ENCODE measurements at places on chromosomes 5 and 9. TPM values are rescaled to one million over a fixed set of nuclear protein-coding genes. Genes with fewer than 3 reads are reported as not detected.

PTGER4 gene
- 23.4 TPM for polyA plus RNA-seq

SUSD3 gene
- polyA plus RNA-seq, result 2.9 TPM

HSPB3 gene
- polyA plus RNA-seq, result 1.2 TPM

COL27A1 gene
- 3.4 TPM for polyA plus RNA-seq

LCN9 gene
- polyA plus RNA-seq, result not detected

ECSCR gene
- polyA plus RNA-seq, result 7.3 TPM

PCDHGA2 gene
- polyA plus RNA-seq, result 0.31 TPM

KDM4C gene
- 6.7 TPM for polyA plus RNA-seq

TLX3 gene
- not detected for polyA plus RNA-seq

DNA sequence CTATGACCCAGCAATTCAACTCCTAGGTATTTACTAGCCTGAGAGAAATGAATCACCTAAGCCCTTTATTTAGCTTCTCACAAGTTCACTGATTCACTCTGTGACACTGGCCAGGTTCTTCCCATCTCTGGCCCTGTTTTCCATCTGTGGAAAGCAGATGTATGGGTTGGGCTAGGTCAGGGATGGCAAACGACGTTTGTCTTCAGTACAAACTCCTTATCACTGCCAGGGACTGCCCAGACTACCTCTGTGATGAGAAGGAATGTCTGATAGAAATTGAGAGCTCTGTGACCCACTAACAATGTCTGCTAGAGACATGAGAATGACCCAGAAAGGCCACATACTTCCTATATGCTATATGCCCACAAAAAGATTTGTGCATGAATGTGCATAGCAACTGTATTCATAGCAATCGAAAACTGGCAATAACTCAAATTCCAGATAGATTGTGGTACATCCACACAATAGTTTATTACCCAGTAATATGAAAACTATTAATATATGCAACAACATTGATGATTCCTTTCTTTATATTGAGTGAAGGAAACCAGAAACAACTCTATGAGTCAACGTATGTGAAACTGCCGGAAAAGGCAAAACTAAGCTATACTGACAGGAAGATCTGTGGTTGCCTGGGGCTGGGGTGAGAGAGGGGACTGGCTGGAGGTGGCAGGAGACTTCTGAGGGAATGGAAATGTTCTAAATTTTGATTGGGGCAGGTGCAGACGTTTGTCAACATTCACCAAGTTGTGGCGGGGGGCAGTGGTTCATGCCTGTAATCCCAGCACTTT is 32.0 kb upstream of the ADAM19 start:
- H3K4me1 ChIP-seq, result peaks cover 11% of the 10 kb centered on the region
- DNase-seq, result no peak
- H3K27me3 ChIP-seq, result no peaks in the 10 kb centered on the region
- no peak overlapping the region for H3K27ac ChIP-seq
- no peaks in the 10 kb centered on the region for H3K36me3 ChIP-seq
- no peak overlapping the region for H3K4me3 ChIP-seq

GRCh38 chr5:124655921-124656511 is 90.4 kb downstream of the ZNF608 start:
- H3K4me1 ChIP-seq, result peaks cover 96% of the 10 kb centered on the region
- H3K27me3 ChIP-seq, result no peaks in the 10 kb centered on the region
- H3K36me3 ChIP-seq, result no peaks in the 10 kb centered on the region
- DNase-seq, result peak; percentile 70
- no peak overlapping the region for H3K4me3 ChIP-seq

GRCh38 chr9:87849144-87849758 is 33.4 kb upstream of the SPATA31E1 start:
- H3K4me3 ChIP-seq, result no peak overlapping the region
- DNase-seq, result no peak
- no peak overlapping the region for H3K27ac ChIP-seq
- H3K36me3 ChIP-seq, result no peaks in the 10 kb centered on the region
- H3K27me3 ChIP-seq, result no peaks in the 10 kb centered on the region

DNA sequence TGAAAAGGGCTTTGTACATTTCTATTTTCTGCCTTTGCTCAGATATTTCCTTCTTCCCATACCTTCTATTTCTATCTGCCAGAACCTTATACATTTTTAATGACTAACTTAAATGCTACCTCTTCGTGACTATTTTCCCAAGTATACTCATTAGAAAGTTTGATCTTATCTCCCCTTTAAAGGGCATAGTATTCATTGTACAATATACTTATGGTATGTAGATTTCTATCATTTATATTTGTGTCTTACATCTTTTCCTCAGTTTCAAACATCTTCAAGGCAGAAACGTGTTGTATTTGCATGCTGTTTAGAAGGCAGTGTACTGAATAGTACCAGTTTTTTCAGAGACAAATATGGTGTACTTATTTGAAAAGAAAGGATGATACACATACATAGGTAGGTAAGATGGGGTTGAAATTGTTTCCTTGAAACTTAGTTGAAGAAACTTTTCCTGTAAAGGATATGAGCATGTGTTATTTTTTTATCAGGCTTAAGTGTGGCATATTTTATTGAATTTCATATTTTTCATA is 518.1 kb upstream of the NUDT12 start:
- DNase-seq, result no peak
- no peak overlapping the region for H3K4me3 ChIP-seq
- H3K27me3 ChIP-seq, result no peaks in the 10 kb centered on the region

DNA sequence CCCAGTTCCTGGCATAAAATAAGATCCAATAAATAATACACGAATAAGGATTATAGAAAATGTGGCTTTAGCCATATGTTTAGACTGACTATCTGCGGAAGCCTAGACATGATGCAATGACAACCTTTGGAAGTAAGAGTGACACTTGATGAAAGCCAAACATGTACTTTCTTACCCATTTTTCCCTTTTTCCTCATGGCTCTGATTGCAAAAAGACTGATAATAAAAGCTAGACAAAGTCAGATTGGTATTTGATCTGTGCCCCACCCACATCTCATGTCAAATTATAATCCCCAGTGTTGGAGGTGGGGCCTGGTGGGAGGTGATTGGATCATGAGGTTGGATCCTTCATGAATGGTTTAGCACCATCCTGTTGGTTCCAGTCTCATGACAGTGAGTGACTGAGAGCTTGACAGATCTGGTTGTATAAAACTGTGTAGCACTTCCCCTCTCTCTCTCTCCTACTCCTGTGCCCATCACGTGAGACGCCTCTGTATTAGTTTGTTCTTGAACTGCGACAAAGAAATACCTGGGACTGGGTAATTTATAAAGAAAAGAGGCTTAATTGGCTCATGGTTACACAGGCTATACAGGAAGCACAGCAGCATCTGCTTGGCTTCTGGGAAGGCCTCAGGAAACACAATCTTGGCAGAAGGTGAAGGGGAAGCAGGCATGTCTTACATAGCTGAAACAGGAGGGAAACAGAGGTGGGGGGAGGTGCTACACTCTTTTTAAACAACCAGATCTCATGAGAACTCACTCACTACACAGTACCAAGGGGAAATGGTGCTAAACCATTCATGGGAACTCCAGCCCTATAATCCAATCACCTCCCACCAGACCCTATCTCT is 243.4 kb upstream of the PIK3R1 start:
- no peak for DNase-seq
- no peak overlapping the region for H3K4me3 ChIP-seq
- no peak overlapping the region for H3K27ac ChIP-seq
- H3K4me1 ChIP-seq, result no peaks in the 10 kb centered on the region
- H3K36me3 ChIP-seq, result no peaks in the 10 kb centered on the region

DNA sequence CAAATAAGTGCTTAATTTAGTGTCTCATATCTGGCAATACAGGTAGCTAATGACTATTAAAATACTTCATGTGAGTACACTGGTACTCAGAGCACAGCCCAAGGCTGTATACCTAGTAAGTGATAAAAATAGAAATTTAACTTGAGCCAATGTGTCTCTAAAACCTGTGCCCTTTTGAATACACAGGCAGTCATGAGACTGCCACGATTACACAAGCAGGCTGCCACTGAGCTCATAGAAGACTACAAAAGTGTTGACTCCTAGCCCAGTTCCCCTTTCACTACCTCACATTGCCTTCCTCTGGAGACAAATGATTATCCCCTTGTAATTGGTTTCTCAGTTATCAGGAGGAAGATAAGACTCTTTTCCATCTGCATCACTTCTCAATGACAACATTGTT is 66.3 kb upstream of the PAPPA start:
- H3K27me3 ChIP-seq, result no peaks in the 10 kb centered on the region
- no peak overlapping the region for H3K4me3 ChIP-seq
- DNase-seq, result peak; percentile 17

GRCh38 chr5:136781464-136781863 is 416.1 kb upstream of the TRPC7 start:
- no peaks in the 10 kb centered on the region for H3K4me1 ChIP-seq
- no peak overlapping the region for H3K27ac ChIP-seq
- H3K36me3 ChIP-seq, result no peaks in the 10 kb centered on the region
- no peak overlapping the region for H3K4me3 ChIP-seq
- DNase-seq, result no peak

- no peak overlapping the region for H3K27ac ChIP-seq
- H3K4me3 ChIP-seq, result no peak overlapping the region
- peak; percentile 88 for DNase-seq
- H3K36me3 ChIP-seq, result no peaks in the 10 kb centered on the region
- H3K4me1 ChIP-seq, result no peaks in the 10 kb centered on the region
Observed at GRCh38 chr5:151315998-151316597, 12.5 kb upstream of the SLC36A3 start.

DNA sequence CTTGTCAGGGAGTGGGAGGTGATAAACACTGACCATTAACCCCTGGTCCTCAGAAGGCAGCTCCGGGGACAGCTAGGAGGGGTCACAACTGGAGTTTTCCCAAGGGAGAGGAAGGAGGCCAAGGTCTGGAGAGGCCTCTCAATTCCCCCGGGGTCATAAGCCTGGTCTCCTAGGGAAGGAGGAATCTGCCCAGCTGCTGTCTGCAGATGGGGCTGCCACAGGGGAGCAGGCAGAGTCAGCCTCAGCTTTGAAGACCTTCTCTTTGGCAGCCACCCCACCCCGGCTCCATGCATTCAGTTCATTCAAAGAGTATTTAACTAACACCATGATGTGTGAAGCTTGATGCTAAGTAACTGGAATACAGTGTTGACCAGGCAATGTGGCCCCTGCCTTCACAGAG is 74.6 kb upstream of the HSPA9 start:
- no peaks in the 10 kb centered on the region for H3K36me3 ChIP-seq
- DNase-seq, result no peak
- H3K27me3 ChIP-seq, result no peaks in the 10 kb centered on the region
- no peak overlapping the region for H3K27ac ChIP-seq
- H3K4me3 ChIP-seq, result no peak overlapping the region
- no peaks in the 10 kb centered on the region for H3K4me1 ChIP-seq

DNA sequence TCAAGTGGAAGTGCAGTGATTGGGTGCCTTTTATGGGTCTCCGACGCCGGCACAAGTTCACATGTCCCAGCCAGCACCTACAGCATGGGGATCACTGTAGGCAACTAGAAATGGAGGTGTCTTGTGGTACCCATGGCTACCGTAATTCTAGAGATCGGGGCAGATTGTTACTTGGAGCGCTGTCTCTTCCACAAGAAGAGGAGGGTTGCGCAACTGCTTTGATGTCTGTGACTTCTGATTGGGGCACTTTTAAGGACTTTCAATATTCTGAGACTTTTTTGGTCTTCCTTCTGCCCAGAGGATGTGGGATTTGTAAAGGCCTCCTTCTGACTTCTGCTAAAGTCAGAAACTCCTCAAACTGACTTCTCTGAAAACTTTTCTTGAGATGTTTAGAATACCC is 41.9 kb downstream of the GLRX start:
- peaks cover 2% of the 10 kb centered on the region for H3K36me3 ChIP-seq
- H3K27me3 ChIP-seq, result no peaks in the 10 kb centered on the region
- H3K4me3 ChIP-seq, result no peak overlapping the region
- peak overlapping the region; percentile 79 for H3K27ac ChIP-seq

DNA sequence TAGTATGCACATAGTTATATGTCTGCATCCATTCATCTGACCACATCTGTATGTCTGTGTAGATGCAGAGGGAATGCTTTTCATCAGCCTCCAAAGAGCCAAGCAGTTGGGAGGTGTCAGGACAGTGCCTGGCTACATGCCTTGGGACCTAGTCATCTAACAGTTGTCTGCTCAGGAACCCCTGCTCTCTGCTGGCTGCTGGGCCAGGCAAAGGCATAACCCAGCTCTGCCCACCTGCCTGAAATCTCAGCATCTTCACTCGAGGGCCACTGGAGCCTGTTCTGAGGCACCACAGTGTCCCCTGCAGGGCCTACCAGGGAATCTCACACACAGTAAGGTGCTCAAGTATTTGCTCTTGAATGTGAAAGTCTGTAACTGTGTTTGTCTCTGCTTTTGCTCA is 3.7 kb downstream of the C9orf50 start:
- no peak overlapping the region for H3K4me3 ChIP-seq
- no peak overlapping the region for H3K27ac ChIP-seq
- H3K4me1 ChIP-seq, result peaks cover 15% of the 10 kb centered on the region
- peaks cover 12% of the 10 kb centered on the region for H3K27me3 ChIP-seq
- DNase-seq, result no peak

GRCh38 chr9:86902176-86902575 is 45.1 kb downstream of the GAS1 start:
- DNase-seq, result no peak
- no peak overlapping the region for H3K27ac ChIP-seq
- no peaks in the 10 kb centered on the region for H3K36me3 ChIP-seq
- no peak overlapping the region for H3K4me3 ChIP-seq
- H3K27me3 ChIP-seq, result peaks cover 35% of the 10 kb centered on the region

DNA sequence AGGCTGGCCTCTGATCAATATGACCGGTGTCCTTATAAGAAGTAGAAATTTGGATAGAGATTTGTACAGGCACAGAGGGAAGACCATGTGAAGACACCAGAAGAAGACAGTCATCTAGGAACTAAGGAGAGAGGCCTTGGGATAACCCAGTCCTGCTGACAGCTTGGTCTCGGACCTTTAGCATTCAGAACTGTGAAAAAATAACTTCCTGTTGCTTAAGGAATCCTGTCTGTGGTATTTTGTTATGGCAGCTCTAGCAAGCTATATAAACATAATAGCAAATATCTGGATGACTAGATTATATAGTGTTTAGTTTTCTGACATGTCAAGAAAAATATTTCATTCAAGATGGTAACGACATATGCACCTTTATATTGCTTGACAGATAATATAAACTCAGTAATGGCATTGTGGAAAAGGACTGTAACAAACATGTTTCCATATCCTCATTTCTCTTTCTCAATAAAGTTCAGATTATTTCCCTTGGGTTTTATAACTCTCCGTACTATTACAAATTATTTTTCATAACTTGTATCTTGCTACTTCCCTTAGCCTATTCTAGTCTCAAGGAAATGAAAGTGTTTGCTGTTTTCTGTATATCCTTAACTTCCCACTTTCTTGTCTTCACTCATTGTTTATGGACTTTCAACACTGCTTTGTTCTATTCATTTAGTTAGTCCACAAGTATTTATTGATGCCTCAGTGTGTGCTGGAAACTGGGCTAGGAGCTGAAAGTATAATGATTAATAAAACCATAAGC is 62.4 kb downstream of the KIAA1958 start:
- no peak for DNase-seq
- no peaks in the 10 kb centered on the region for H3K36me3 ChIP-seq
- no peaks in the 10 kb centered on the region for H3K27me3 ChIP-seq
- no peak overlapping the region for H3K4me3 ChIP-seq

- no peak overlapping the region for H3K27ac ChIP-seq
- no peak overlapping the region for H3K4me3 ChIP-seq
- H3K36me3 ChIP-seq, result no peaks in the 10 kb centered on the region
- H3K4me1 ChIP-seq, result no peaks in the 10 kb centered on the region
Observed at GRCh38 chr5:137995749-137996128, 37.1 kb downstream of the FAM13B start.

GRCh38 chr5:59767211-59767605 is 126.3 kb downstream of the PDE4D start:
- no peak for DNase-seq
- H3K36me3 ChIP-seq, result no peaks in the 10 kb centered on the region
- H3K27ac ChIP-seq, result no peak overlapping the region

- H3K4me1 ChIP-seq, result peaks cover 3% of the 10 kb centered on the region
- no peak overlapping the region for H3K4me3 ChIP-seq
- H3K27me3 ChIP-seq, result no peaks in the 10 kb centered on the region
Observed at GRCh38 chr5:82405618-82406204, 127.6 kb upstream of the RPS23 start.

All from stomach (tissue), 19 donors.